ENCODE measurements at places on chromosomes 6 and 20. TPM values are rescaled to one million over a fixed set of nuclear protein-coding genes. Genes with fewer than 3 reads are reported as not detected.

WDR27 gene
- 70.1 TPM for total RNA-seq

DEF6 gene
- total RNA-seq, result 5.7 TPM

CST1 gene
- total RNA-seq, result 499 TPM

EPPIN gene
- not detected for total RNA-seq

SLC17A3 gene
- total RNA-seq, result not detected

MAP1LC3A gene
- total RNA-seq, result 0.95 TPM

FAM83B gene
- 21.1 TPM for total RNA-seq

STMND1 gene
- not detected for total RNA-seq

TRIM31 gene
- total RNA-seq, result 0.74 TPM

OXT gene
- 1.9 TPM for total RNA-seq

NKAIN2 gene
- total RNA-seq, result not detected

GINS1 gene
- total RNA-seq, result 50.9 TPM

E2F1 gene
- total RNA-seq, result 74.7 TPM

PRSS35 gene
- 72.0 TPM for total RNA-seq

LRRC73 gene
- total RNA-seq, result 0.14 TPM

C6orf52 gene
- 4.3 TPM for total RNA-seq

SMLR1 gene
- 8.4 TPM for total RNA-seq

ADGB gene
- total RNA-seq, result not detected

NR2E1 gene
- total RNA-seq, result 1.4 TPM
